ENCODE measurements at places on chromosomes 2 and 18. TPM values are rescaled to one million over a fixed set of nuclear protein-coding genes. Genes with fewer than 3 reads are reported as not detected.
A peak's percentile ranks its signal among the peaks of the same experiment; 100 is the strongest.

XIRP2 gene
- total RNA-seq, result 42.8 TPM

PLCL1 gene
- 32.0 TPM for total RNA-seq

HOXD3 gene
- total RNA-seq, result not detected

SULT6B1 gene
- not detected for total RNA-seq

CNTNAP5 gene
- not detected for total RNA-seq

MOCOS gene
- total RNA-seq, result 0.51 TPM

CD28 gene
- 1.6 TPM for total RNA-seq

TRAF3IP1 gene
- total RNA-seq, result 5.0 TPM

FBXO15 gene
- total RNA-seq, result not detected

- no peak for DNase-seq
- H3K36me3 ChIP-seq, result no peaks in the 10 kb centered on the region
- no peaks in the 10 kb centered on the region for H3K4me1 ChIP-seq
Measured at GRCh38 chr18:11729556-11729955, 40.5 kb downstream of the GNAL start.

- no peaks in the 10 kb centered on the region for H3K27me3 ChIP-seq
- no peak overlapping the region for H3K4me3 ChIP-seq
- H3K27ac ChIP-seq, result no peak overlapping the region
- no peaks in the 10 kb centered on the region for H3K4me1 ChIP-seq
- H3K36me3 ChIP-seq, result no peaks in the 10 kb centered on the region
Measured at GRCh38 chr2:3242747-3243369, 134.8 kb downstream of the EIPR1 start.

DNA sequence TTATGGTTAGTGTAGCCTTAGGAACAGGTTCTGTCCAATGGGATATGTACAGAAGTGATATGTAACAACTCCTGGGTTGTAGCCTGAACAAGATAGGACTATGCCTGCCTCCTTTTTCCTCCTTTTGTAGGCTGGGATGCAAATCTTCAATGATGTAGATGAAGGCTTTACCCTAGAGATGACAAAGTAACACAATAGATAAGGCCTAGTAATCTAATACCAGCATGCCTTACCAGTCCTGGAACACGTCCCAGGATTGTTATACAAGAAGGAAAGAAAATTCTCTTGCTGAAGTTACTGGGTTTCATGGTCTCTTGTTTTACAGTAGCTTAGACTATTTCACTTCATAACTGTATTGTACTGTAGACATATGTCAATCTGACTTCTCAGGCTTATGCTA lies 192.1 kb downstream of the OTX1 start:
- no peak overlapping the region for H3K27ac ChIP-seq
- H3K4me1 ChIP-seq, result no peaks in the 10 kb centered on the region
- no peak overlapping the region for H3K4me3 ChIP-seq

- no peak overlapping the region for H3K4me3 ChIP-seq
- H3K4me1 ChIP-seq, result no peaks in the 10 kb centered on the region
- no peaks in the 10 kb centered on the region for H3K36me3 ChIP-seq
- no peaks in the 10 kb centered on the region for H3K27me3 ChIP-seq
- no peak for DNase-seq
Measured at GRCh38 chr2:234795272-234795920, 156.4 kb upstream of the SH3BP4 start.

- H3K27me3 ChIP-seq, result no peaks in the 10 kb centered on the region
- no peak overlapping the region for H3K4me3 ChIP-seq
- no peaks in the 10 kb centered on the region for H3K4me1 ChIP-seq
- no peaks in the 10 kb centered on the region for H3K36me3 ChIP-seq
Measured at GRCh38 chr2:145724311-145724898, 1204.5 kb upstream of the ZEB2 start.

GRCh38 chr2:54606393-54606958 lies 117.0 kb upstream of the EML6 start:
- no peak overlapping the region for H3K4me3 ChIP-seq
- H3K27ac ChIP-seq, result peak overlapping the region; percentile 23
- no peaks in the 10 kb centered on the region for H3K4me1 ChIP-seq
- DNase-seq, result no peak

DNA sequence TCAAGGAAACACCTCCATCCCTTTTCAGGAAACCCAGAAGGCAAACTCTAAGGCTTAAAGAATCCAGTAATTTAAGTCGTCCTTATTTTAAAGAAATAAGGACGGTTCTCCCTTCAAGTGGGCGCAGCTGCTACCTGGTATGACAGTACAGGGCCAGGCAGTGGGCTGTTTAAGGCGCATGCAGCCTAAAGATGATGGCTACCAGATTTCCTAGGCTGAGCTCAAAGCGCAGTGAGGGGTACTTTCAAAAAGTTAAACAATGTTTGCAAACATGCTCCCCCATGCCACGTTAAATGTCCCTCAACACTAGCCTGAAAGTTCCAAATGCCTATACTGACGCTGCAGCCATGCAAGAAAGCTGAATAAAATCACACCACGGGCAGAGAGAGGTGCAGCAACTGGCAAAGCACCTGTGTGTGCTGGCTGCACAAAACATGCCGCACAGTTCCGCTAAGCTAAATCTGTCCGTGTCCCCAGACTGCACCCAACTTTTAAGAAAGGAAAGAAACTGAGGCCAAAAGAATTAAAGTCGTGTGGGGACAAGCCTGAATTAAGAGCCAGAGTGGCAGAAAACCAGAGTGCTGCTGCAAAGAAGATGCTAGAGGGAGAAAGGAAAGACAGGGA lies 583 bp downstream of the HIBCH start:
- DNase-seq, result no peak
- peaks cover 21% of the 10 kb centered on the region for H3K4me1 ChIP-seq
- peak overlapping the region; percentile 81 for H3K27ac ChIP-seq

DNA sequence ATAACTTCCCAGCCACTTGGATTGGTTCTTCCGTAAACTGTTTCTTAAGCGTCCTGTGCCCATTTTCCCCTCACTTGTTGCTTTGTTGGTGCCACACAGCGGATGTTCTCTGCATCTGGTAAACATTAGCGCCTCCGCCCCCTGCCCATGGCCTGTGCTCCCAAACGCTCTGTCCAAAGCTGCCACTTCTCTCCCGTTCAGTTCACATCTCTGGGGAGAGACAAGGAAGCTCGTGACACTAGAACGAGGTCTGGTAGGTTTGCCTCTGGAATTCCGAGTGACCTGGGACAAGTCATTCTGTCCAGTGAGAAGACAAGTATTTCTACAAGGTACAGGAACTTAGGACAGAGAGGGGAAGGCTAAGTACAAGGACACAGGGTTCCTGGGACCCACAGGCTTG lies 9.4 kb downstream of the COPS9 start:
- H3K27ac ChIP-seq, result no peak overlapping the region
- H3K4me3 ChIP-seq, result no peak overlapping the region

GRCh38 chr2:168234407-168235085 lies 12.8 kb downstream of the STK39 start:
- no peak overlapping the region for H3K4me3 ChIP-seq
- no peak overlapping the region for H3K27ac ChIP-seq
- H3K4me1 ChIP-seq, result no peaks in the 10 kb centered on the region
- H3K36me3 ChIP-seq, result no peaks in the 10 kb centered on the region
- no peaks in the 10 kb centered on the region for H3K27me3 ChIP-seq

DNA sequence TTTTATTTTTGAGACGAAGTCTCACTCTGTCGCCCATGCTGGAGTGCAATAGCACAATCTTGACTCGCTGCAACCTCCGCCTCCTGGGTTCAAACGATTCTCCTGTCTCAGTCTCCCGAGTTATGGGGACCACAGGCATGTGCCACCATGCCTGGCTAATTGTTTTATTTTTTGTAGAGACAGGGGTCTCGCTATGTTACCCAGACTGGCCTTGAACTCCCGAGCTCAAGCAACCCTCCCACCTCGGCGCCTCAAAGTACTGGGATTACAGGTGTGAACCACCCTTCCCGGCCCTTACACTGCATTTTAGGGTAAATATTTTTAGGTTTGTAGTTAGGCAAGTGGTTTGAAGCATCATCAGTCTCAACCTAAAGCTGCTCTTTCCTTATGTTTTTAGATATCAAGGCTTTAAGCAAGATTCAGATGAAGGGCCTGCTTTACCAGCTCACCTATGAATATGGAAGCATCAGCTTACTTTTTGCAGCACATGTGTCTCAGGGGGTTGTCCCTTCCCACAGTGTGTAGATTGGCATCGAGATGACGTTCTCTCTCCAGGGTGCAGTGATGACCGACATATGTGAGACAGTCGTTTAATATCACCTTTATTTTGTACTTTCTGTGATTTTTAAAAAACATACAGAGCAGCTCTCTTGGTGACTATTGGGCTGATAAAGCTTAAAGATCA lies 47.2 kb downstream of the ATIC start:
- no peak overlapping the region for H3K4me3 ChIP-seq
- DNase-seq, result no peak
- H3K27ac ChIP-seq, result no peak overlapping the region
- no peaks in the 10 kb centered on the region for H3K27me3 ChIP-seq

GRCh38 chr2:20596973-20597859 lies 53.7 kb downstream of the HS1BP3 start:
- H3K4me3 ChIP-seq, result no peak overlapping the region
- H3K27ac ChIP-seq, result peak overlapping the region; percentile 78
- no peaks in the 10 kb centered on the region for H3K36me3 ChIP-seq
- peaks cover 4% of the 10 kb centered on the region for H3K4me1 ChIP-seq
- H3K27me3 ChIP-seq, result no peaks in the 10 kb centered on the region
- peak; percentile 95 for DNase-seq

- H3K4me1 ChIP-seq, result no peaks in the 10 kb centered on the region
- no peak for DNase-seq
Measured at GRCh38 chr2:42107249-42108042, 59.6 kb downstream of the PKDCC start.

DNA sequence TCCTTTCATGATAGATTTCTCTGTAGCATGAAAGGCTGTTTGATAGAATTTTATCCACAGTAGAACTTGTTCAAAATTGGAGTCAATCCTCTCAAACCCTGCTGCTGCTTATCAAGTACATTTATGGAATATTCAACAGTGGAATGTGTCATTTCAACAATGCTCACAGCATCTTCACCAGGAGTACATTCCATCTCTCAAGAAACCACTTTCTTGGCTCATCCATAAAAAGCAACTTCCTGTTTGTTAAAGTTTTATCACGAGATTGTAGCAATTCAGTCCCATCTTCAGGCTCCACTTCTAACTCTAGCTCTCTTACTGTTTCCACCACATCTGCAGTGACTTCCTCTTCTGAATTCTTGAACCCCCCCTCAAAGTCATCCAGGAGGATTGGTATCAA lies 29.4 kb downstream of the PDCL3 start:
- H3K27ac ChIP-seq, result no peak overlapping the region
- no peaks in the 10 kb centered on the region for H3K36me3 ChIP-seq
- H3K27me3 ChIP-seq, result no peaks in the 10 kb centered on the region
- no peaks in the 10 kb centered on the region for H3K4me1 ChIP-seq
- no peak overlapping the region for H3K4me3 ChIP-seq

DNA sequence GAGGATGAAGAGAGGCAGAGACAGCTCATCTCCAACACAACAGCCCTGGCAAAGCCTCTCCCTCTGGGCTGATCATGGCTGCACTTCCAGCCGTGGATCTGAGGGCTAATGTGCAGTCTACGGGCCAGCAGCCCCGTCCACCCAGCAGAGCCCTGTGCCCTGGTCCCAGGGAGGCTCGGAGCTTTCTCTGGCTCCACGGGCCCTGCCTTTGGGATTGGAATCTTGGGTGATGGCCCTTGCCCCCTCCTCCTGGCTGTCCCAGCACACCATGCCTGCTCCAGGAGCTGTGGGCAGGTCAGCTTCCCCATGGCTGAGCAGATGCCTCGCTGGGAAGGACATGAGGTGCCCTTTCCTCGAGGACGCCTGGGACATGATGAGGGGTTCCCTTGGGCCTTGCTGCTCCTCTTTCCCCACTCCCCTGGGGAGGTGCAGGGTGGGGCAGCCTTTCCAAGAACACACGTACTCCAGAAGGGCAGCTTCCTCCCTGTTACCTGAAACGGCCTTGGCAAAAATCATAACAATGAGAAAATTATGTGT lies 66.9 kb downstream of the C18orf63 start:
- no peaks in the 10 kb centered on the region for H3K27me3 ChIP-seq
- peaks cover 4% of the 10 kb centered on the region for H3K4me1 ChIP-seq
- no peak overlapping the region for H3K27ac ChIP-seq
- peak; percentile 47 for DNase-seq

DNA sequence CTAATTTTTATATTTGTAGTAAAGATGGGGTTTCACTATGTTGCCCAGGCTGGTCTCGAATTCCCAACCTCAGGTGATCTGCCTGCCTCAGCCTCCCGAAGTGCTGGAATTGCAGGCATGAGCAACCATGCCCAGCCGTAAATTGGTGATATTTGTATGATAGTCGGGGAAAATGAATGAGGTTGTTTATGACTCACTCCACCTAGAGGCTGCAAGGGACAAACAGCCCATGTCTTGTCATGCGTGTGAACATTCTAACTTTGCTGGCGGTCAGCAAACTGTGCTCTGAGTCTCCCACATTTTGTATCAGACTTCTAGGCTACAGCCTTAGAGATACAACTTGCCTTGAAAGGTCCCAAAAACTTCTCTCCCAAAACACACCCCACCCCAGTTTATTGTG lies 133.5 kb upstream of the DTNA start:
- no peaks in the 10 kb centered on the region for H3K36me3 ChIP-seq
- no peaks in the 10 kb centered on the region for H3K27me3 ChIP-seq
- H3K4me1 ChIP-seq, result no peaks in the 10 kb centered on the region
- H3K4me3 ChIP-seq, result no peak overlapping the region
- DNase-seq, result no peak

- H3K36me3 ChIP-seq, result no peaks in the 10 kb centered on the region
- H3K27ac ChIP-seq, result no peak overlapping the region
- no peaks in the 10 kb centered on the region for H3K27me3 ChIP-seq
- no peak overlapping the region for H3K4me3 ChIP-seq
- no peaks in the 10 kb centered on the region for H3K4me1 ChIP-seq
Measured at GRCh38 chr2:26314243-26314642, 31.7 kb upstream of the SELENOI start.

DNA sequence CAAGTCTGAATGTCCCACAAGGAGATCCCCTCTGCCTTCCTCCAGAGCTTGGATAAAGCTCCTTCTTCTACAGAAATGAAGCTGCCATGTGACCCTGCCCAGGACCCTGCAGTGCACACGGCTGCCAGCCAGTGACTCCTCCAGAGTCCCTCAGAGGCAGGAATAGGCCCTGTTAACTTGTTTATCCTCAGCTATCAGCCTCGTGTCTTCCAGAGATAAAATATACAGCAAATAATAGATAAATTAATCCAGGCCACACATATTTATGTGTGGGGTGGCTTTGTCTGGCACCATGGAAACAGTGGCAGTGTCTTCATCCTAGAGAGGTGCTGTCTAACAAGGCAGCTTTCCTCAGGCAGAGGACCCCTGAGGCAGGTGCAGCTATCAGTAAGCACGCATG lies 66.7 kb downstream of the TMEM18 start:
- H3K27ac ChIP-seq, result no peak overlapping the region
- no peaks in the 10 kb centered on the region for H3K4me1 ChIP-seq
- no peak overlapping the region for H3K4me3 ChIP-seq
- H3K36me3 ChIP-seq, result no peaks in the 10 kb centered on the region

- DNase-seq, result no peak
- H3K27ac ChIP-seq, result no peak overlapping the region
- H3K4me3 ChIP-seq, result no peak overlapping the region
- H3K27me3 ChIP-seq, result no peaks in the 10 kb centered on the region
- no peaks in the 10 kb centered on the region for H3K36me3 ChIP-seq
- no peaks in the 10 kb centered on the region for H3K4me1 ChIP-seq
Measured at GRCh38 chr2:49005261-49005660, 149.1 kb downstream of the FSHR start.

Measured in right atrium auricular region (tissue), 2 donors.